Stomach (tissue), 19 donors: ENCODE measurements at places on chromosomes 12 and 14. TPM values are rescaled to one million over a fixed set of nuclear protein-coding genes. Genes with fewer than 3 reads are reported as not detected.

Gene CLEC4C
- total RNA-seq, result not detected

DNA sequence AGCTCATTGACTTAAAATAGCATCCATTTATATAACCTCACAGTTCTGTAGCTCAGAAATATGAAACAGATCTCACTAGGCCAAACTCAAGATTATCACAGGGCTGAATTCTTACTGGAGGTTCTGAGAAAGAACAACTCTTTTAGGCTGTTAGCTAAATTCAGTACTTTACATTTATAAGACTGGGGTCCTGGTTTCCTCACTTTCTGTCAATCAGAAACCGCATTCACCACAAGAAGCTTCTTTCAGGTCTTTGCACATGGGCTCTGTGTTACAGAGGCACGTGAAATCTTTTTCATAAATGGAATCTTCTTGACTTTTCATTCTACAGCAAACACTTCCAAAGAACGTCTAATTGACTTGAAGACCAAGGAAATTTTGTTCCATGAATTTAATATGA is 876.3 kb upstream of the FOXG1 start:
- DNase-seq, result no peak

GRCh38 chr14:76837524-76837923 is 11.3 kb downstream of the LRRC74A start:
- DNase-seq, result no peak

- DNase-seq, result peak; percentile 80
These were observed 57.6 kb downstream of the NCOR2 start for GRCh38 chr12:124509676-124510300.

DNA sequence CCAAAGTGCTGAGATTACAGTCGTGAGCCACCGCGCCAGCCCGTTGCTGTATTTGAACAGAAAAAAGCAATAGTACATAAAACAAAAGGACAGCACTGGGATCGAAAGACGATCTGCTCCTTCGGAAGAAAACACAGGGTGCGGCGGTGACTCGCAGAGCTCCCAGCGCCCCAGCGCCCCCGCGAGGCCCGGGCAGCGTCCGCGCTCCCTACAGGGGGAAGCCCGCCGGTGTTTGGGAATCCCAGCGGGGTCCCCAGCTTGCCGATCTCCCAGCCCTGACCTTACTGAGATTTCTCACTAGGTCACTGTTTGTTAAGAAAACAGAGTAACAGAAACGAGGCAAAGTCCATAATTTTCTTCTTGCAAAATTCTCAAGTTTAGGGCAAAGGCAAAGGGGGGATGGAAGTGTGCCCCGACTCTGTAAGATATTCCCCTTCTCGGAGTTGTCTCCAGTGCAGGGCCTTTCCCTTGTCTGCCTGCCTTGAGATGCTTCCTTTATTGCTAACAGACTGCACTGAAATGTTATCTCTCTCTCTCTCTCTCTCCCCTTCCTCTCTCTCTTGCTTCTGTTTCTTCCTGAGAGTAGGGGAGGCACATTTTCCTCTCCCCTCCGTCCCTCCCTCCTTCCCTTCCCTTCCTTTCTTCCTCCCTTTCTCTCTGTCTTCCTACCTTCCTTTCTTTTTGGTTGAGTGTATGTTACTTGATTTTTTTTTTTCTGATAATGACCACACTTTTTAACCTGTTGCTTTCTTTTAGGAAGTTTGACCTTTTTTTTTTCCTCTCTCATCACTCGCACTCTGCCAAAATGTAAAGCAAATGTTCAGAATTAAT is 91.9 kb downstream of the TMEM30B start:
- peak; percentile 63 for DNase-seq

- peak; percentile 59 for DNase-seq
These were observed 11.2 kb downstream of the BCL2L14 start for GRCh38 chr12:12081836-12082497.

- no peak for DNase-seq
These were observed 5.8 kb upstream of the DICER1 start for GRCh38 chr14:95163132-95163531.
